ENCODE measurements at places on chromosomes 16 and 17.

DNA sequence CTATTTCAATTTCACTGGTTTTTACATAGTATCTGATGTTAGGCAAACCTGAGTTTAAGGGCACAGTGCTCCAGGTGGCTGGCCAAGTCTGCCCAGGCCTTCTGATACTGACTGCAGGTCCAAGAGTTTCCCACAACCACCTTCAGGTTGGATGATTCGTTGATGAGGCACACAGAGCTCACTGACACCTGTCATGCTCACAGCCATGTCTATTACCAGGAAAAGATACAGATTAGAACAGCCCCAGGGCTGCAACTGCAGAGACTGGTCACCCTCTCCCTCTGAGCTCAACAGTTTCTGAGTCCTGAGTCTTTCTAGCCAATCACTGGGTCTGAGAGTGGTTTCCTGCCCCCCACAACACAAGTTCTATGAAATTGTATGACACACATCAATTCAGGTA lies 37.2 kb downstream of the MEAK7 start:
- no peak for DNase-seq

DNA sequence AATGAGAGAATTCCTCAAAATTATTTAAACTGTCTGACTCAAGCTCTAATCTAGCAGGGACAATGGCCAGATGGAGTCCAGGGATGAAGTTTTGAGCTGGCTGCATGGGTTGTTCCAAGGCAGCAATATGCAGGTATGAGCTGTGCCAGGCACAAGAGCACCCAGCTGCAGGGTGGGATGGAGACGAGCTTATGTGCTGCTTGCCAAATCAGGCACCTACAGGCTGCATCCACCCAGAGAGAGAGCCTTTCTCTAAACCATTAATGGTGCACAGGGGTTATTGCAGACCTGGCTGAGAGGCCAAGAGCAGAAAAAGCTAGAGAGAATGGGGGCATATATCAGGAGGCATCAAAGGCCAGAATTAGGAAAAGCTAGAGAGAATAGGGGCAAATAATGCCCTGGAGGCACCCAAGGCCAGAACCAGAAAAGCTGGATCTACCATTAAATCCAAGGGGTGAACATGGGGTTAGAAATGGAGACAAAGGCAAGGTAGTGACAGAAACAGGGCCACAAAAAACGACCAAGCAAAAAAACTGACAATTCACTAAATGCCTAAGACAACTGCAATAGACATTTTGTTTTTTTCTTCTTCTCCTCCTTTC lies 11.0 kb downstream of the KRT33A start:
- DNase-seq: no peak

- no peak for DNase-seq
Measured at GRCh38 chr17:10195090-10195805, 3.2 kb downstream of the GAS7 start.

DNA sequence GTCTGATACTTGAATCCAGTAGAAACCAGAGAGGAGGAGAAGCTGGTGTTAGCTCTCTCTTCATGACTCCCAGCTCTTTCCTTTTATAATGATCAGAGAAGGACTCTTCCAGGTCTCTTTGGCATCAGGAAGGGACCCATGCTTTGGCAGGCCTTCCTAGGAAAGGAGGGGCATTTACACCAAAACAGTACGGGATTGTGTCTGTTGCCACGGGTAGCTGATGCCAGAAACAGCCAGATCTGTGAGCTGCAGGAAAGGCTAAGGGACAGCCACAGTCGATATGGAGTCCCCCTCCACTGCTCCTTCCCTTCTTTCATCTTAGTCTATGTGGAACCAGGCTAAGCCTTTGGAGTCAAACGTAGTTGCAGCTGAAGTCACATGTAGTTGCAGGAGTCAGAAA lies 9.3 kb downstream of the CEP295NL start:
- no peak for DNase-seq

DNA sequence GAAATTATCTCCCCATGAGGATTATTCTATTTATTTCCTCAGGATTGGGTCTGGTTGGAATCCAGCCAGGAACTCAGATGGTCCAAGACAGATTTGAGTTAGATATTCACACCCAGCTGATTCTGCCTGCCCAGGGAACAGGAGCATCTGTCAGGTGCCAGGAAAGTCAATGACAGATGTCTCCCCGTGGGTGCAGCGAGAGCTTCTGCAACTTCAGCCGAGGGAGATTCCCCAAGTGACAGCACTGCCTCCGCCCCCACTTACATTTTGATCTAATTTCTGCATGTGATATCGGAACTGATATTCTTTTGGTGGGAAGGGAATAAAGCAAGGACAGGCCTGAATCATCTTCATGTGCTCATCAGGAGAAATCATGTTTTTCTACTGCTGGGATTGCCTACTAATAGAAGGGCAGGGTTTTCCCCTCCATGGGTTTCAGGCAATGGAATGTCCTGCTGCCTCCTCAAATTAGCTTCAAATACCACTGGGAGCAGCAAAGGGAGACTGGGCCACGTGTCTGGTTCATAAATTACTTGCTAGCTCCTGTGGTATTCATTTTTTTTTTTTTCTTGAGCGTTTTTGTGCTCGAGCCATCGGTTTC lies 15.7 kb upstream of the DHX8 start:
- no peak for DNase-seq

- DNase-seq: no peak
Measured at GRCh38 chr17:10792151-10792550, 11.7 kb downstream of the TMEM238L start.

- DNase-seq: no peak
Measured at GRCh38 chr17:77531002-77531401, 390.2 kb downstream of the SEC14L1 start.

GRCh38 chr16:67148656-67149275 lies 2.0 kb downstream of the B3GNT9 start:
- no peak for DNase-seq

DNA sequence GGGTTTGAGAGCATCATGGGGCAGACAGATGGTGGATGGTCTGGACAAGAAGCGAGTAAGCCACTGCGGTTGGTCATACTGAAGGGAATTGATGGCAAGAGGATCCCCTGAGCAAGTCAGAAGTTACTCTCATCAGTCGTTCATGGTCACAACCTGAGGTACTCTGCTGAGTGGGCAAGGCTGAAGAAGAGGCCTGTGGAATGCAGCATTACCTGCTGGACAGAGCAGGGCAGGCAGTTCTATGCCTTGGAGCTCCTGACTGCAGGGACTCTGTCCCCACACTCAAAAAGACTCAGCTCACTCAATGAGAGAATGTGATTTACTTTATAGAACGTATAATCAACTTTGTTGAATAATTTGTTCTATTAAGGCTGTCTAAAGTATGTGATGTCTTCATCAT lies 28.3 kb downstream of the ALDH3A2 start:
- DNase-seq: no peak

DNA sequence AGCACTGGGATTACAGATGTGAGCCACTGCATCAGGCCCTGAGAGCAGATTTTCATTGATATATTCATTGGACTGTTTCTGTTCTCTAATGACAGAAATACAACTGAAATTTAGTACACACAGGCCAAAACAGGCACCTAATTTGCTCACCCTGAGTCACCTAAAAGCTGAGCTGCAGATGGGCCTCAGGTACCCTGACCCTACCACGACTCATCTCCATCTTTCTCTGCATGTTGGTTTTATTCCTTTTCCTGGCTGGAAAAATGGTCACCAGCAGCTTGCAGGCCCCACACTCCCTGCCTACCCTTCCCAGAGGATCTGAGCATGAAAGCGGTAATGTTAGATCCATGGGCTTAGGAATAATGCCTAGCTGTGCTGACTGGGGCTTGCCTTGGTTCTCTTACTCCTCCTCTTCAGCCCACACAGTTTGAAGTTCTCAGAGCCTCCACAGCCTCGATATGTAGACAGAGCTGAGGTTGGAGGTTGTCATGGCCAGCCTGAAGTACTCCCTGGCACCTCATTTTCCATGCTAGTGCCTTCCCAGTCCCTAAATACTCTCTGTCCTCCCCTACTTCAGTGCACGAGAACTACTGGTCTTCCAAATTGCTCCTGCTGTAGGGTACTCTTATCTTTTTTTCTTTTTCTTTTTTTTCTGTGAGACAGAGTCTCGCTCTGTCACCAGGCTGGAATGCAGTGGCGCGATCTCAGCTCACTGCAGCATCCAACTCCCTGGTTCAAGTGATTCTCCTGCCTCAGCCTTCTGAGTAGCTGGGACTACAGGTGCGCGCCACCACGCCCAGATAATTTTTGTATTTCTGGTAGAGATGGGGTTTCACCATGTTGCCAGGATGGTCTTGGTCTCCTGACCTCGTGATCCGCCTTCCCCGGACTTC lies 51.1 kb downstream of the CENPV start:
- DNase-seq: no peak

- DNase-seq: peak; percentile 9
Measured at GRCh38 chr17:78890498-78890897, 12.5 kb downstream of the CEP295NL start.

DNA sequence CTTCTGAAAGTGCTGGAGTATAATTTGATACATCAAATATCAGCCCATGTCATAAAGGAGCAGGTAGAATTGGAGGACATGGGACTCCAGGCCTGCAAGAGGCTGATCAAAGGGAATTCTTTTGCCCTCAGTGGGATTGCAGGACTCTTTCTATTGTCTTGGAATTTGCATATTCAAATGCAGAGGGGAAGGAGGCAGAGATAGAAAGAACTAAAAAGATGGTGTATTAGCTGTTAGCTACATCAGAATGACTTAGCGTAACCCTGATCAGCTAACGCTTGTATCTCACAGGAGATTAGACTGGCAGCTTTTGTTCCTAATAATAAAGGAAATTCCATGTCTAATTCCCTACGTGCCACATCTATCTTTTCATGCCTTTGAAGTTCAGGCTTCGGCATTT lies 1014.7 kb upstream of the RBFOX1 start:
- DNase-seq: no peak

DNA sequence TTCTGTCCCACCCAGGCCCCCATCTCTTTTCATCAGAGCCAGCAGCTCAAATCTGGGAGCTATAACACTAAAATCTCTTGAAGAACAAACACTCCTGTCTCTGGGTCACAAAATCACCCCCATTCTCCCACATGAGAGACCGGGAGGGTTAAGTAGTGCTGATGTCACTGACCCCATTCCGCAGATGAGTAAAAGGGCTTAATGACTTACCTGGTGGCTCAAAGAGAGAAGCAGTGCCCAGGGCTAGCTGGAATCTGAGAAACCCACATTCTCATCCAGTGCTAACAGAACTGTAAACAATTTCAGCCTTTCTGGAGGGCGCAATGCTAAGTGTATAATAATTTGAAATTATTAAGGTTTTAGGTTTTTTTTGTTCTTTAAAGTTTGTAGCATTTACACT lies 26.3 kb upstream of the LHX1 start:
- no peak for DNase-seq

DNA sequence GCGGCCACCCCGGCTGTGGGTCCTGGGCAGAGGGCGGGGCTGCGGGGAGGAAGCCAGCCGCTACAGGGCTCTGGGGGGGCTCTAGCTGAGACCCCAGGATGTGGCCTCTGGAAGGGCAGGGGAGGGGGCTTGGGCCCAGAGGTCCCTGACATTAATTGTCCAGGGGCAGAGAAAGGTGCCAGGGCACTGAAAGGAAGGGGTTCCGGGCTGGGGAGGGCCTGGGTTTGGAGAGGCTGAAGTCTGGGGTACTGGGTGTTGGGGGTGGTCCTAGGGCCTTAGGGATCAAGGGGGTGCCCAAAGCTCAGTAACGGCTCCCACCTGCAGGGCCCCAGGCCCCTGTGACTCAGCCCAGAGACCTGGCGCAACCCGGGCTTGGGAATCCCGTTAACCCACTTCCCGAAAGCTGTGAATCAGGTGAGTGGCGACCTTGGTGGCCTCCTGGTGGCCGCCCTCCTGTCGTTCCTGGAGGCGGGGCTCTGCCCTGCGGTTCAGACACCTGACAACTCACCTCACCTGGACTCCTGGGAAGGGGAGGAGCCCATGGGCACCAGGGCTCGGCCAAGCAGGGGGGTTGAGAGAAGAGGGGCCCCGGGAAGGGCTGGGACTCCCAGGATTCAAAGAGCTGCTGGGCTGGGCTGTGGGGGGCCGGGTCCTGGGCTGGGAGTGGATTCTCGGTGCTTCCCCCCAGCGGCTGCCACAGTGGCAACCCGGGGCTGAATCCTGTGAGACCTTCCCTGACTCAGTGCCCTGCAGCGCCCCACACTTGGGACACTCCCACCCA lies 465 bp upstream of the PRSS22 start:
- DNase-seq: no peak

- DNase-seq: no peak
Measured at GRCh38 chr17:27633312-27634025, 2.5 kb downstream of the LGALS9 start.

GRCh38 chr16:17696616-17697015 lies 225.9 kb upstream of the XYLT1 start:
- DNase-seq: no peak

DNA sequence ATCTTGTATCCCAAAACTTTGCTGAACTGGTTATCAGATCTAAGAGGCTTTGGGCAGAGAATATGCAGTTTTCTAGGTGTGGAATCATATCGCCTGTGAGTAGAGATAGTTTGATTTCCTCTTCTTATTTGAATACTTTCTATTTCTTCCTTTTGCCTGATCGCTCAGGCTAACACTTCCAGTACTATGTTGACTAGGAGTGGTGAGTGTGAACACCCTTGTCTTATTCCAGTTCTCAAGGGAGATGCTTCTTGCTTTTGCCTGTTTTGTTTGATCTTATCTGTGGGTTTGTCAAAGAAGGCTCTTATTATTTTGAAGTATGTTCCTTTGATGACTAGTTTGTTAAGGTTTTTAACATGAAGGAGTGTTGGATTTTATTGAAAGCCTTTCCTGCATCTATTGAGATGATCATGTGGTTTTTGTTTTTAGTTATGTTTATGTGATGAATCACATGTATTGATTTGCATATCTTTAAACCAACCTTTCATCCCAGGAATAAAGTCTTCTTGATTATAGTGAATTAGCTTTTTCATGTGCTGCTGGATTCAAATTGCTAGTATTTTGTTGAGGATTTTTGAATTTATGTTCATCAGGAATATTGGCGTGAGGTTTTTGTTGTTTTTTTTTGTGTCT lies 17.0 kb upstream of the CCL13 start:
- no peak for DNase-seq

GRCh38 chr16:78786635-78787034 lies 687.2 kb downstream of the WWOX start:
- DNase-seq: no peak

- no peak for DNase-seq
Measured at GRCh38 chr17:1793447-1793806, 31.6 kb downstream of the SERPINF1 start.

DNA sequence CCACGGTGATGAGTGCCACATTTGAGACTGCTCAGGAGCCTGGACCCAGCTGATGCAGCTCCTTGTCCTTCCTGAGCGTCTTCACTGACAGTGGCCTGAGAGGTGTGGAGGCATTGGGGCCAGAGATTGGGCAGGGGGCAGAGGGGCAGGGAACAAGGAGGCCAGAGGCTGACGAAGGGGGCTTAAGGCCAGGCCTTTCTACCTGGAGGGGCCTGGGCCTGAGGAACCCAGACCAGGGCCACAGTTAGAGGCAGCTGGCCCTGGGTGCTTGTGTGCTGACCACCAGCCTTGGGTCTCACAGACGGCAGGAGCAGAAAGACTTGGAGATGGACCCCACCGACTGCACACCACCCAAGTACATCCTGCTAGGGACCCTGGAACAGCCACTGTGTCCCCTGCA lies 168.2 kb upstream of the ZNF267 start:
- no peak for DNase-seq

GRCh38 chr17:83146347-83146746 lies 66.9 kb downstream of the METRNL start:
- no peak for DNase-seq

- DNase-seq: no peak
Measured at GRCh38 chr16:7239547-7239946, 93.1 kb upstream of the RBFOX1 start.

Data from effector CD8-positive, alpha-beta T cell (primary cell).